Fibroblast of skin of scalp (primary cell): ENCODE measurements at places on chromosomes 3 and 15.
A peak's percentile ranks its signal among the peaks of the same experiment; 100 is the strongest.

DNA sequence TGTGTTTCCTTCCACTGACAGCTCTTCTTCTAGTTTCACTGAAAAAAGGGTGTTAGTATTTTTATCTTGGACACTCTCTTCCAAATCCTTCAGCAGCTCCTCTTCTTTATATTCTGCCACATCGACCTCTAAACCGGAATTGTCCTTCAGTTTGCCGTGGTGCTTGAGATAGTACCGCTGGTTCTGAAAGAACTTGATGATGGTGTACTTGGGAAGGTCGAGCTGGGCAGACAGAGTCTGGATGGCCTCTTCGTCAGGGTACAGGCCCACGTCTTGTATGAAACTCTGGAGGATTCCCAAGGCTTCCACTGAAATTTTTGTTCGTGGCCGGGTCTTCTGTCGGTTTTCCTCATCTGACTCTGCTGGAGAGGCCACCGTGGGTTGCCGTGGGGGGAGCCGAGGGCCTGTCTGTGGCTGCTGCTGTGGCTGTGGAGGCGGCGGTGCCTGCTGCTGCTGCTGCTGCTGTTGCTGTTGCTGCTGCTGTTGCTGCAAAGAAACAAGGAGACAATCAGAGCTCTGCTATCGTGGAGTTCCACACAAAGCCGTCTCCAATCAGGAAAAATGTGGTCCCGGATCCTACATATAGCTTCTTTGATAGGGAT lies 75.8 kb downstream of the SATB1 start:
- DNase-seq: no peak

- DNase-seq: no peak
Measured at GRCh38 chr3:189467451-189467850, 163.7 kb upstream of the TP63 start.

DNA sequence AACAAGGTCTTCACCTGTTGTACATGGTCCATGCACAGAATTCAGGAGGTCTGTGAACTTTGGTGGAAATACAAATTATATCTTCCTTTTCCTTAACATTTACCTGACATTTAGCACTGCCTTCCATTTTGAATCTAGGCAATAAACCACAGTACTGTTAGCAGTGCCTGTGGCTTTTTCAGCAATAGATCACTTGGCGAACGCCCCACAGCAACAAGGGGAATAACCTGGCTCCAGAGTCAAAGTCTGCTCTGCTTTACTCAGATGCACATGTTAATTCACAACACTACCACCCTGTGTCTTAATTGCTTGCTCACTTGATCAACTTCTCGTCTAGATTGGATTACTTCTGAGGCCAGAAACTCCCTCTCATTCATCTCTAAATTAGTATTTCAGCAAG lies 414.6 kb upstream of the PROK2 start:
- no peak for DNase-seq

DNA sequence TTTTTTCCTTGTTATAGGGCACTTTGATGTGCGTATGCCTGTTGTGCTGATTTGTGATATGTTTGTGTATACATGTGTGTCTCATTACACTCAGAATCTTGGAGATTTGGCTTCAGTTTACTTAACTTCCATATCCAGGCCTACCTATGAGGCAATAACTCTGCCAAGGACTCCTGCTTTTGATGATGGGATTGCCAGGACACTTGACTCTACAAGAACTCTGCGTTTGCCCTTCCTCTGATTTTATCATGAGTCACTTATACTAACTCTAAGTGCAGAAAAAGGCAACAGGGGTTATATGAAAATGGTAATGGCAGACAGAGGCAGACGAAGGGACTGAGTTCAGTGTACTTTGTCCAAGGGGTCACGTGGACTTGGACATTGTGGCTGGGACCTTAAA lies 33.6 kb downstream of the MCTP2 start:
- no peak for DNase-seq

DNA sequence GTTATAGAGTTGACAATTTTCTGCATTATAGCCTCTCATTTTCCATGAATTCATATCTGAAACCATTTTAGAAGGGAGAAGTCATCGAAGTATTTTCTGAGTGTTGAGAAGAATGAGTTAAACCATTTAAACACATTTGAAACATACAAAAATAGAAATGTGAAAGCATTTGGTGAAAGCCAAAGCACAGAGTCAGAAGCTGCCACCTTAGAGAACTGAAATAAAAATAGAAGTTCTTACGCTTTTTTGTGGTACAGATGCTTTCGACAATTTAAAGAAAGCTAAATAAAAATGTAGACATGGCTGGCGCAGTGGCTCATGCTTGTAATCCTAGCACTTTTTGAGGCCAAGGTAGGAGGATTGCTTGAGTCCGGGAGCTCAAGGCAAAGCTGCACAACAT lies 9.0 kb downstream of the FANCD2OS start:
- no peak for DNase-seq

GRCh38 chr3:33750211-33750548 lies 32.1 kb upstream of the CLASP2 start:
- DNase-seq: peak; percentile 7
